ENCODE measurements at places on chromosomes 1 and 21.

GRCh38 chr1:118254491-118255425, 69.7 kb upstream of the SPAG17 start:
- no peak for DNase-seq

DNA sequence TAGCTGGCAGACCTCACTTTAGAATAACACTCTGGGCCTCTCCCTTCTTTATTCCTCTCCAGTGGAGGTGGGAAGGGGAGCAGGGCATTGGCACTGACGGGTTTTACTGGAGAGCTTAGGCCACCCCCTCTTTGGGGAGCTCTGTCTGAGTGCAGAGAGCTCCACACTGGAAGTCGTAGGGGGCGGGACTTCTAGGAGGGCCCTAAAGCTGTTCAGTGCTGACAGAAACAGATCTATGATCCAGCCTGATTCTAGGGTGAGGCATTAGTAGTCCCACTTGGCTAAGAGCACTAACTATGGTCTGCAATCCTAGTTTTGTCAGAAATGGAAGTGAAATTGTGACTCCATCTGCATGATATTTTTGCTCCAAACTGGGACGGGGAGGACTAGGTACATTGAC, 138.7 kb downstream of the MIS18A start:
- DNase-seq: no peak

DNA sequence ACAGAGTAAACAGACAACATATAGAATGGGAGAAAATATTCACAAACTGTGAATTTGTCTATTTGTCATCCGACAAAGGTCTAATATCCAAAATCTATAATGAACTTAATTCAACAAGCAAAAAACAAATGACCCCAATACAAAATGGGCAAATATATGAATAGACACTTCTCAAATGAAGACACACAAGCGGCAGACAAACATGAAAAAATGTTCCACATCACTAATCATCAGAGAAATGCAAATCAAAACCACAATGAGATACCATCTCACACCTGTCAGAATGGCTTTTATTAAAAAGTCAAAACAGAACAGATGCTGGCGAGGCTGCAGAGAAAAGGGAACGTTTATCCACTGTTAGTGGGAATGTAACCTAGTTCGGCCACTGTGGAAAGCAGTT, 72.7 kb downstream of the SMYD3 start:
- no peak for DNase-seq

- no peak for DNase-seq
Observed at GRCh38 chr1:234543442-234544086, 64.6 kb upstream of the TARBP1 start.

DNA sequence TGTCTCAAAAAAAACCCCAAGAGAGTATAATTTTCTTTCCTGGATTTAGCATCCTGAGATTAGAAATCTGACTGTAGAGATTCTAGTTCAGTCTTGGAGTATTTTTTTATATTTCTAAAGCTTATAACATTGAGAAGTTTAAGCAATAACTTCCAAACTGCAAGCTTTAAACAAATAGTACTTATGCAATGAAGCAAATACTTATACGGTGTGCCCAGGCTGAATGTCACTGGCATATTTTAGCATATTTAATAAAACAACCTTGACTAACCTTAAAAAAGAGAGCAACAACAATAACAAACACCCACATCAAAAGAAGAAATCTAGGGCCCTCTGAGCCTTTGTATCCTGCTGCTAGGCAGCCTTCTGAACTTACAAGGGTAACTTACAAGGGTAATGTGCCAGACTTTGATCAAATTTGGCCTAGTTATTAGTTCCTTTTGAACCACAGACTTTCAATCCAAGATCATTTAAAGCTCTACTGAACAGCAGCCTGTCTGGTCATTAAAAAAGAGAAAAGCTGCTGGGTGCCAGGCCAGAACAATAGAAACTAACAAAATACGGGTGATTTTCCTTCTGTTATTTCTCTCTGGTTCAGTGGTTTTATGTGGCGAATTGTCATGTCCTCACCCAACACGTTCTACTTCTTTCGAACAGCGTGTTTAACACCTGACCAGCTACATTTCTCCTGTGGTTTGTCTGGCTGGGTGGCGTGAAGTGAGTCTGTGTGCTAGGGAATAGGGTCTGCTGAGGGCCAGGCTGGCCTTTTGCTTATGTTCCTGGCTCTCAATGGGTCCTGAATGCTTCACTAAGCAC, 16.2 kb downstream of the MTOR start:
- DNase-seq: no peak

DNA sequence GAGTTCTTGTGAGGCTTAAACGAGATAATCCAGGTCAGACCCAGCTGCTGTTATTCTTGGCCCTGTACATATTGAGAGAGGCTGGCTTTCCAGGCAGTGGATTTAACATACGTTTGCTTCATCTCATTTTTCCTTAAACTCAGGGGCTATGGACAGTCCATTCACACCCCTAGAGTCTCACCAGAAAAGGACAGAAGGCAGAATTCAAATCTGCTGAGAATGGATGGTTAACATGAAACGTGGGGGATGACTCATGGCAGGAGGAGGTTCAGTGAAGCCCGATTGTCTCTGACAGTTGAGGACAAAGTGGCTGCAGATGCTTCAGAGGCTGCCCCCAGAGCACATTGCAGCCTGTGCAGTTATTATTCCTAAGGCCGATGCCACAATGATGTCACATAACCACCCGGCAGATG, 39.5 kb downstream of the TGFB2 start:
- no peak for DNase-seq

- no peak for DNase-seq
Observed at GRCh38 chr1:46062651-46063319, 69.6 kb downstream of the PIK3R3 start.

- DNase-seq: no peak
Observed at GRCh38 chr1:65494671-65495070, 74.2 kb downstream of the LEPR start.

DNA sequence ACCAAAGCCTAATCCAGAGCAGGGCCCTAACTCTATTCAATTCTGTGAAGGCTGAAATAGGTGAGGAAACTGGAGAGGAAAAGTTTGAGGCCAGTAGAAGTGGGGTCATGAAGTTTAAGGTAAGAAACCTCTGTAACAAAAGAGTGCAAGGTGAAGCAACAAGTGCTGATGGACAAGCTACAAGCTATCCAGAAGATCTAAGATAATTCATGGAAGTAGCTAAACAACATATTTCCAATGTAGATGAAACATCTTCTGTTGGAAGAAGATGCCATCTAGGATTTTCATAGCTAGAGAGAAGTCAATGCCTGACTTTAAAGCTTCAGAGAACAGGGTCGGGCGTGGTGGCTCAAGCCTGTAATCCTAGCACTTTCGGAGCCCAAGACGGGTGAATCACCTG, 217.6 kb downstream of the GREM2 start:
- no peak for DNase-seq

GRCh38 chr21:45945868-45946210, 35.7 kb upstream of the COL6A1 start:
- DNase-seq: no peak

- no peak for DNase-seq
Observed at GRCh38 chr1:70856201-70856600, 191.4 kb downstream of the PTGER3 start.

GRCh38 chr1:80582980-80583379, 1217.8 kb upstream of the ADGRL2 start:
- no peak for DNase-seq
